ENCODE measurements at places on chromosomes 16 and 17.

GRCh38 chr16:6265968-6266367 is 1066.7 kb upstream of the RBFOX1 start:
- DNase-seq, result no peak

DNA sequence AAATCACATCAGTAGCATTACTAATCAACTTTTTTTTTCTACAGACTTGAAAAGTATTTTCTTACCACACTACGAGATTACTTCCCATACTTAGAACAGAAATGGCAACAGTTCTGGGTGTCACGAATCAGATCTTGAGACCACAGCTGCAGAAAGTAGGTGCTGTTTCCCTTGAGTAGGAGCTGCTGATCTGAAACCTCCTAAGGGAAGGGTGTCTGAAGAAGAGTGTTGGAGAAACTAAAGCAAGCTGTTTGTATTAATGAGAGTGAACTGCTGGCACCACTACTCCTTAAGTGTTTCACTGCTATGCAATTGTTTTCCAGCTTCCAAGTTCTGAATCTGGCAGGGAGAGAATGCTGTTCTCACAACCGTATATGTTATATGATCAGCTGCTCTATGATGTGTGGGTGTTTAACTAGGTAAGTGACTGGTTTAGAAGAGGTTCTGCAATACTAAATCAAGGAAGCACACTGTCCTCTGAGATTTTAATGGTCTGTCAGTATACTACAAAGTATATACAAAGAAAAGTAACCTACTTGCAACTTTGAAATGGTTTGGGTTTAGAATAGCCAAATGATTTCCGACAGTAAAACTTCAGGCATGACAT is 3.3 kb downstream of the ZNF652 start:
- DNase-seq, result no peak

DNA sequence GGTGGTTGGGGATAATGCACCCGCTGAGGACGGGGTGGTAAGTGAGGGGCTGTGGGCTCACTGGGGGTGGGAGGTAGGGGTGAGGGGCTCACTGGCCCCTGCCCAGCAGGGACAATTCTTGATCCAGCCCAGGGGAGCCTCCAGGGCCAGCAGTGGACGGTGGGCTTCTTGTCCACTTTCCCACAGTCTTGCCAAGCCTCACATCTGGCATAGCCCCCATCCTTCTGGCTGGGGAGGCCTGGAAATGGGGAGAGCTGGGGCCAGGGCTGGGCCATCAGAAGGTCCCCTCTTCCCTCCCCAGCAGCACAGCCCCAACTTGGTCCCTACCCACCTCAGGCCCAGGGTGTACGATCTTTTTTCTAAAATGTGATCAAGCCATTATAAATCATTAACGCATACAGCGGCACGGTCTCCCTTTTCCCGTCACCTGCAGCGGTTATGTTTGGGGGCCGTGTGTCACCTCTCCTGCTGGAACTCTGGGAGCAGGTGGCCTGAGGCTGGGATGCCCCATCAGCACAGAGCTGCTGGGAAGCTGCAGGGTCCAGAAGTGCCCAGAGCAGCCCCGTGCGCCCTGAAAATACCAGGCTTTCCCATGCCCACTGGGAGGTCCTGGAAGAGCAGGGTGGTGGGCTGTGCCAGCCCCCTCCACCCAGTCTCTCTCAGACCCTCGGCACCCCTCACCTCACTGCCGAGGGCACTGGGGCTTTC is 7.2 kb upstream of the SETD6 start:
- no peak for DNase-seq

DNA sequence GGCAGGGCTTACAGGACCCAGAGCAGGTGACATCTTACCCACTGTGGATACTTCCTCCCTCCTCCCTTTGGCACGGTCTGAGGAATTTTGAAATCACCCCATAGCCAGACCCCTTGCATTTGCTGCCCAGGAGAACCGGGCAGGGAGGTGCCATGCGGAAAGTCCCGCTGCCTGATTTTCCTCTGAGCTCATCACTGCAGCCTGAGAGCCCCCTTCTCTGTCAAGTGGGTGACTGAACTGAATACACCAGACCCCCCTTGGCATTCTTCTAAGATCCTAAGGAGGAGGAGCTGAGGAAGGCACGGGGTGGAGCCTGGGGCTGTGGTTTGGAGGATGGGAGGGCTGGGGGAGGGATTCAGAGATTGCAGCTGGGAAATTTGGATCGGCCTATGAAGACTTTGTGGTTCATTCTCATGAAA is 173.4 kb downstream of the RAB11FIP4 start:
- DNase-seq, result peak; percentile 80

DNA sequence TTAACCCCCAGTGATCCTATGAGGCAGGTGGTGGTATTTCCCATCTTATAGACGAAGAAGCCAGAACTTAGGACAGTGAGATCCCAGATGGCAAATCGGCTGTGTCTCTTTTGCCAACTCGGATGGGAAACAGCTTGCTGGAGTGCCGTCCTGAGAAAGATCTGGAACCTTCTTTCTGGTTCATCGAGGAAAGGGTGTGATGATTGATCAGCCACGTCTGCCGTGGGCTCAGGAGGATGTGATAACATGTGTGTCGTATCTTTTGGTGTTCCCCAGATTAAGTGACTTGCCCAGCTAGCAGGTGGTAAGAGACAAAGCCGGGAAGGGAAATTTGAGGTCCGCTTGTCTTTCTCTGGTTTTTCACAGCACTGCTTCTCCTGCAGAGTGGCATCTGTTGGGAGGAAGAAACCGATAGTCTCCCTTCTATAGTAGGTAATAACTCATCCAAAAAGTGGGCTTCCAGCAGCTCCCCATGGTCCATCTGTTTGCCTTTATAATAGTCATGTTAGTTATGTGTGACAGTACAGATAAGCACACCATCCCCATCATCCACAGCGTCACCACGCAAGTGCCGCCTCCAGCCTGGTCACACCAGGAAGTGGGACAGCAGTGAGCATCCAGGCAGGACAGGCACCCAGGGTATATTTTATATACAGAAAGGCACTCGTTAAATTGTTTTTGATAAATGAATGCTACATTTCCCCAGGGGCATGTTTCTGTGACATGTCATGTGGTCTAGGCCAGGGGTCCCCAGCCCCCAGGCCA is 175.5 kb downstream of the KATNIP start:
- no peak for DNase-seq

GRCh38 chr17:61452301-61453290 is at the start of gene TBX4:
TSS of gene TBX4 (plus strand) at chr17:61452422. CDS start at chr17:61456491, 4,069 bp downstream.
- no peak for DNase-seq

- peak; percentile 50 for DNase-seq
Measured at GRCh38 chr17:39178536-39178935, 12.6 kb upstream of the ARL5C start.

GRCh38 chr16:1523581-1524245 is 9.8 kb upstream of the TMEM204 start:
- DNase-seq, result no peak

DNA sequence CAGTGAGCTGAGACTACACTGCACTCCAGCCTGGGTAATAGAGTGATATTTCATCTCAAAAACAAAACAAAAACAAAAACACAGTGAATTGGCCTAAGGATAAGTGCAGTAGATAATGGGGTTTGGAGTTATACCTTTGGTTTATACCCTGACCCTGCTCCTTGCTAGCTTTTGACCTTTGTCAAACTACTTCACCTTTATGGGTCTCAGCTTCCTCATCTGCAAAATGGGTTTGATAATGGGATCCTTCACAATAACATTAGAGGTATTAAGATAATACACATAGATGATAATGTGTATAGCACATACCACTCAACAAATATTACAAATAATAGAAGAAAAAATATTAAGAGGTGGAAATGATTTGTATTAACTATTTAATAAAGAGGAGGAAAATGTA is 85.9 kb downstream of the STXBP4 start:
- DNase-seq, result no peak

- peak; percentile 32 for DNase-seq
Measured at GRCh38 chr16:8623634-8624033, 2.1 kb downstream of the METTL22 start.

DNA sequence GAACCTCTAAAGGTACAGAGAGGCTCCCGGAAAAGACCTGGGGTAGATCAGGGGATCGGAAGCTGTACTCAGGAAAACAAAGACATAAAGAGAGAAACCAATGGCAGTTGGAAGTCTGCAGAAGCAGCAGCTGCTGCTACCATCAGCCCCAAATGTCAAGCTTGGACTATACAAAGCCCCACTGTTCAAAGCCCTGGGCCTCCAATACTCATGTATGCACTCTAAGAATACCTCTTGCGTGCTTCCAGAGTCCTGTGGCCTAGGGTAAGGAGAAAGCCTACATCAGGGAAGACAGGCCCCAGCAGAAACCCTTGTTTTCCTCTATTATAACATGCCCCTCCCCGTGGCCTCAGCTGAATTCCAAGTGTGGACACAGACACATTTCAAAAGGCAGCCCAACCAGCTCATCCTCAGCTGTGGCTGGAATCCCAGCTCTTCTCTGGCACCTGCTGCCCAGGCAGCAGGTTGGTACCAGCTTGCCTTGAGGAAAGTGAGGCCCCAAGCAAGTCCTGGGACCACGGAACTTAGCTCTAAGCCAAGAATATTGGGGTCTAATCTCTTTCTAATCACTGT is 19.3 kb upstream of the MTMR4 start:
- no peak for DNase-seq

DNA sequence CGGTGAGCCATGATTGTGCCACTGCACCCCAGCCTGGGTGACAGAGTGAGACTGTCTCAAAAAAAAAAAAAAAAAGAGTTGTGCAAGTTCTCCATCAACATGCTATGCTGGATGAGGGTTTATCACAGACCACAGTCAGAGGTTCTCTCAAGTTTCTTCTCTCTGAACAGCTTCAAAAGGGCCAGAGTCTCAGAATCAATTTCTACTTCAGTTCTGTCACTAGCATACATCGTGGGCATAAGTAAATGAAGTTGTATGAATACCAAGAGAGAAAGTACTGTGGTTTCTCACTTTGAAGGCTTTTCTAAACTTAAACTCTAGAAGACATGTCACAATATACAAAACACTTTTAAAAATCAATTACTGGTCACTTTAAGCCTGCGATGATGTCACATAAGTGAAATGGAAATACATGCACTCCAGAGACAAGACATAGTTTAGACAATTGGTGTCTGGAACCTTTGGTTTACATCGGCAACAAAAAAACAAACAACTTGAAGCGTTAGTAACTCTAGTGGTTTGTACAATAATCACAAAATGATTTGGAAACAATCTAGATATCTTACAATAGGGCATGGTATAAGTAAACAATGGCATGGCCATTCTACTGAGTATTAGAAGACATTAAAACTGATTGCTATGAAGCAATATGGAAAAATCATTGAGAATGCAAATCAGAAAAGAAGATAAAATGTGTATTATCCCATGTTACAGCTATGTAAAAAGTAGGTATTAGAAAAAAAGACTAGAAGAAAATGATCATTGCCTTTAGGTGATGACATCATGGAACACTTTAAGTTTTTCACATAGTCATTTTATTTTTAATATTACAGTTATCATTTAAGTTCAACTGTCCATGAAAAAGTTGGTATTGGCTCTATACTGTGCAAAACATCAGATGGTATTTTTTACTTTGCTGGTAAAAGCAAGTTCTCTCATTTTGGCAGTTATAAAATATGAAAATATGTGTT is 232.3 kb downstream of the ZFHX3 start:
- DNase-seq, result no peak

GRCh38 chr16:3590736-3591435 is 13.7 kb upstream of the NLRC3 start:
- no peak for DNase-seq

DNA sequence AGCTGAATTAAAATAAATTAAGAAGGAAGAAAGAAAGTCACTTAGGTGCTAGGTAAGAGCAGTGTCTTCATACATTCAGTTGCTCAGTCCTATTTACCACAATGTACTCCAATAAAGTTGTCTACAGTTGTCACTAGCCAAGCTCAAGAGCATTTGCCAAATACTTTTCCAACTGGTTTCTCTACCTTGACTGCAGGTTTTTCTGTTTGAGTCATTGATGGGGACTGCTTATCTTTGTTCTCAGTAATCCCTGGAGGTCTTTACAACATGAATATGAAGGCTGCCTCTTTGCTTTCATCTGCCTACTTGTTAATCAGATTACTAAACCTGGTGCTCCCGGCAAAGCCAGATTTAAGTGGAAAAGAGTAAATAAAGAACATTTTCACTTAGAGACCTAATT is 64.6 kb upstream of the CLEC18B start:
- DNase-seq, result no peak

- DNase-seq, result no peak
Measured at GRCh38 chr17:50916708-50917417, 50.7 kb upstream of the TOB1 start.

DNA sequence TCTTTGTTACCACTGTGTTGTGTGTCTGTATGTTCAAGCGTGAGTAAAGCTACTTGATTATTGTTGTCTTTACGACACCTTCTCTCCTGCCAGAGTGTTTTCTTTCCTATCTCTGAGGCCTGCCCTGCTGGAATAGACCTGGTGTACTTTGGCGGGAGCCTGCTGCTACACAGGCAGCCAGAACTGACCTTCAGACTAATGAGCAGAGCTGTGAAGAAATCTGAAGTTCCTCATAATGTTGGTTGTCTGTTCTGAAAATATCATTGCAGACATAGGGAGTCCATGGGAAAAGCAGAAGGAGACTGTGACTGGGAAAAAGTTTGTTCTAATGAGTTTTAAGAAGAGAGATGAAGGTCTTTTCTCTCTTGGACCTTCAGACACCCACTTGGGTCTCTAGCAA is 9.8 kb downstream of the RHOT1 start:
- DNase-seq, result no peak

DNA sequence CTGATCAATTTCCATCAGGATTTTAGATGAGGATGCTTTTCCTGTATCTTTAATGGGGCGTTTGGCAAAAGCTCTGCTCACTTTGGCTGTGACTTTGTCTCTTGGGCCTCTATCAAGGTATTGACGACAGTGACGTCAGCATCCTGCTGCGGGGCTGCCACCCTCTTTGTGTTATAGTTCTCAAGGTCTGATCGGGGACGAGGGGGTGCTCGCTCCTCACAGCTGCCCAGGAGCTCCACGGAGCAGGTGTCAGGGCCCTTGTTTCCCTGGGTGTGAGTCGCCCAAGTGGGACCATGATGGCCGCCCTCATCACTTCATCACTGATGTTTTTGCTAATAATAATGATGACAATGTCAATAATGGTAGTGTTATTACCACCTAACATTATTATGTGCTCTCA is 65.4 kb downstream of the CMIP start:
- no peak for DNase-seq

- no peak for DNase-seq
Measured at GRCh38 chr16:28537076-28537475, 1.7 kb downstream of the NUPR1 start.

DNA sequence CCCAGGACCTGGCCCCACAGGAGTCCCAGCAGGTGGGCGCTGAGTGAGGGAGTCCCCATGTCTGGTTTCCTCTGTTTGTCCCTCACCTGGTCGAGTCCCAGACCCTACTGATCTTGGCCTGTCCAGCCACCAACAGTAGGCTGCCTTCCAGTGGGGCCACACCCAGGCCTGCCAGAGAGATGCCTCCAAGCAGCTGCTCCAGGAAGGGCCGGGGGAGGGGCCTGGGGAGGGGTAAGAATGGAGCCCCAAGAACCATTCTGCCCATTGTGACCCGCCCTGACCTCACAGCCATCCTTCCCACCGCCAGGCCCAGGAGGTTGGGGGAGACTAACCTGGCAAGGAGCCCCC is 736 bp downstream of the SPATA20 start:
- no peak for DNase-seq

DNA sequence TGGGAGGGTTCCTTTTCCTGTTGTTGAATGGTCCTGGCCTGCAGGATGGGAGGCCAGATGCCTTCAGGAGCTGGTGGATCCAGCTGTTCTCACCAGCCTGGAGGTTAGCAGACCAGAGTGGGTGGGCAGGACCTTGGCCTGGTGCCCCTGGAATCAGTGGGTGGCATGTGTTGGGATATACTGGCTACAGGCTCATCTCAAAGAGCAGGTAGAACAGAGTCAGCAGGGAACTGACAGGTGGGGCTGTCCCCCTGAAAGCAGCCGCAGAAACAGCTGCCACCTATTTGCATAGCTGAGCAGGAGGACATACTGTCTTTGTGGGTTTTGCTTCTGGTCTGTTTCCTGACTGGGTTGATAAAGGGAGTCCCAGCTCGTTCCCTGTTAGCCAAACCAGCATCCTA is 144.1 kb downstream of the RAB11FIP4 start:
- no peak for DNase-seq

All from renal cortical epithelial cell (primary cell).